ENCODE measurements at places on chromosomes 13 and 19.

DNA sequence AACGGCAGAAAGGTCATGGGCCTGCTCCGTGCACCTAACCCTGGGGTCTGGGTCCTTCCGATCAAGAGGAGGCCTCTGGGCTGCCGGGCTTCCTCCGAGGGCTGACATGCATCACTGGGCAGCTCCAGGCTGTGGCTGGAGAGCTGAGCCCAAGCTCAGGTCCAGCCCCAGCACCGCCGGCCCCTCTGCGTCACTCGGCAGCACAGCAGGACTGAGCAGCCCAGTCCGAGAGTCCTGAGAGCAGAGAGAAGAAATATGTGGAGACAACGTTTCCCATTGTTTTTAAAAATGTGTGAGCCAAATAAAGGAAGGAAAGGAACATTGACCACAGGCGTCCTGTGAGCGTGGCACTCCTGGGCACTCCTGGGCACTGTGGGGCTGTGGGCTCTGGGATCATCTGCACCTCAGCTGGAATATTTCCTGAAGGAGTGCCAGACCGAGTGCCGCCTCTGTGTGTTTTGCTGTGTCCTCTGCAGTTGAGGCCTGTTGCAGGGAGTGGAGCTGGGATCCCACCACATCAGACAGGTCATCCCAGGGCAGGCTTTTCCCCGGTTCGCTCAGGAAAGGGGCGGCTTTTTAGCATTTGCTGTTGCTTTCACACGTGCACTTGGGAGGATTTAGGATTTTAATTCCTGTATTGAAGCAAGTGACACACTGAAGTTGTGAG, 37.8 kb upstream of the TFDP1 start:
- DNase-seq, result no peak

GRCh38 chr19:55472463-55472862, 4.0 kb upstream of the ZNF628 start:
- no peak for DNase-seq

- DNase-seq, result peak; percentile 69
Measured at GRCh38 chr19:1248139-1248785, at the start of gene MIDN. Gene MIDN (plus strand): TSS chr19:1248583. CDS start chr19:1250297, 1,714 bp downstream.

DNA sequence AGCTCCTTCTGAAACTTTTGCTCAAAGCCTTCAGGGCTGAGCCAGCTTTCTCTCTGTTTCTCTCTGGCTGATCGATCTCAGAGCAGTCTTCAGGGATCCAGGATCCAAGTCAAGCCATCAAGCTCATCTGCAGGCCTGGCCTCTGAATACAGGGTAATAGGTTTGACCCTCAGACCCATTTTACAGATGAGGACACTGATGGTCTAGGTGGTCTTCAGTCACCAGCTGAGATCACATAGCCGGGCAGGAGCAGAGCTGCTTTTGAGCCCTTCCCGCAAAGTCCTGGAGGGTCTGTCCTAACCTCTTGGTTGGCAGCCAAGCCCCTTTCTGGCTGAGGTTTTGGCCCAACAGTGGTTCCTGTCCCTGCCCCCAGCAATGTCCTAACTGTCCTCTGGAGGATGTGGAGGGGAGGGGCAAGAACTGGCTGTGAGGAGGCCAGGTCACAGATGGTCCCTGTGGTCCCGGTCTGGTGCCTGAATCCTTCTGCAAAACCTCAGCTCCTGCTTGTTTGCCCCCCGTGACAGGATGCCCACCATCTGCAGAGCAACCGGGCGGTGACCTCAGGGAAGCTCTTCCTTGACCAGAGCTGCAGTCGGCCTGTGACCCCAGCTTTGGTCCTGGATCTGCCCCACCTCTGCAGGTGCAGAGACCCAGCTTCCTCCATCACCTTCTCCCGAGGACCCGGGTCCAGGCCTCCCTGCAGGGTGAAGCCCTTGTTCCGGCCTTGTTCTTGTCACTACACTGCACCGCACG, 5.8 kb upstream of the PEAK3 start:
- no peak for DNase-seq

DNA sequence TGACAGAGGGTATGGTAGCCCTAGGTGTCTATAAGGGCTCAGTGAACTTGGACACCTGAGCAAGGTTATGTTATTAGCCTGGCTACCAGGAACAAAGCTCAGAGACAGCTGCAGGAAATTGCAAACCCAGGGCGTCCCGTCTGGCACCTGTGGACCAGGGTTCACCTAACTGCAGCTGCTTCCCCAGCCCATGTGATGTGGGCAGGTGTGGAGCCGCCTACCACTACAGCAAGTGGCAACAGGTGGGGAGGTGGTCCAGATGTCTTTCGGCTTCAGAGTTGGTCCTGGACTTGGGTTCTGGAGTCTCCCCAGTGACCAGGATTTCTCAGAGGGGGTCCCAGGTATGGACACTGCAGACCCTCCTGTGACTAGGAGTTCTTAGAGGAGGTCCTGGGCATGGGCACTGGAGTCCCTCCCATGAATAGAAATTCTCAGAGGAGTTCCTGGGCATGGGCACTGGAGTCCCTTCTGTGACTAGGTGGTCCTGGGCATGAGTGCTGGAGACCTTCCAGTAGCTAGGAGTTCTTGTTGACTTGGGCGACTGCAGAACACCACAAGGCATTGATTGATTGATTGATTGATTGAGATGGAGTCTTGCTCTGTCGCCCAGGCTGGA, 25.2 kb downstream of the ACTL9 start:
- DNase-seq, result no peak

DNA sequence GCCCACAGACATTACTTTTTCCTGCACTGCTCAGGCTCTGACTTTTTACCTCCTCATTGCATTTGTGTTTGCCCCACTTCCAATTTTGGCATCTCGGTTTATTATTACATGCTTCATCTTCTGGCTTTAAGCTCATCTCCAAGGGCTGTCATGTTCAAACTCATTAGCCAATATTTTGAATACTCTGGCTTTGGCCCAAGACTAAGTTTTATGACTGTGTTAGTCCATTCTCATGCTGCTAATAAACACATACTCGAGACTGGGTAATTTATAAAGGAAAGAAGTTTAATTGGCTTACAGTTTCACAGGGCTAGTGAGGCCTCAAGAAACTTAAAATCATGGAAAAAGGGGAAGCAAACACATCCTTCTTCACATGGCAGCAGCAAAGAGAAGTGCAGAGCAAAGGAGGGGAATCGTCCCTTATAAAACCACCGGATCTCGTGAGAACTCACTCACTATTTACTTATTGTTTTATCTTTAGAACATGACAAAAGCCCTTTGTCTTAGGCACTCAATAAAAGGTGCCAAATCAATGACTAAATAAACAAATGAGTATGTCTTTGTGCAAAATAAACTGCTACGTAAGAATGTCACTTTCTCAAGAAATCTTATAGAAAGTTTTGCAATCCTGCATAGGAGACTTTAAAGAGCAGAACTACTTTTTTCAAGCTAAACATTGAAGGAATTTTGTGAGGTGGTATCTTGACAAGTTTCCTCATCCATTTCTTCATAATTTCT, 233.4 kb upstream of the SPRY2 start:
- DNase-seq, result no peak

DNA sequence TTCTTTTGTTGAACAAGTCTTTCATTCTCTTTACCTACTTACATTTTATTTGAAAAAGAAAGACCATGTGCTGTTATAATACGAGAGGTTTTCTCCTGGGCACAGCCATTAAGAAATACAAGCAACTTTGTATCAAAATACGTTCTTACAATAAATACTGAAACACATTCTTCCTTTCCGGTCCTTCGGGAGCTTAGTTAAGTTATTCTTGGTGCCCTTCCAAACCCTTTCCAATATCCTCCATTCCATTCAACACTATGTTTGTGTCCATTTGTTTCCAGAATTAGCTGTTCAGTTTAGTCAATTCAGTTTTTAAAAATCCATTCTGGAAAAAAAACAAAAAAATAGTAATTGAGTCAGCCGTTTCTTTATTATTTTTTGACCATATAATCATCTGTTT, 746.8 kb upstream of the SLC10A2 start:
- no peak for DNase-seq

- no peak for DNase-seq
Measured at GRCh38 chr13:99154064-99154463, 46.6 kb upstream of the UBAC2 start.

DNA sequence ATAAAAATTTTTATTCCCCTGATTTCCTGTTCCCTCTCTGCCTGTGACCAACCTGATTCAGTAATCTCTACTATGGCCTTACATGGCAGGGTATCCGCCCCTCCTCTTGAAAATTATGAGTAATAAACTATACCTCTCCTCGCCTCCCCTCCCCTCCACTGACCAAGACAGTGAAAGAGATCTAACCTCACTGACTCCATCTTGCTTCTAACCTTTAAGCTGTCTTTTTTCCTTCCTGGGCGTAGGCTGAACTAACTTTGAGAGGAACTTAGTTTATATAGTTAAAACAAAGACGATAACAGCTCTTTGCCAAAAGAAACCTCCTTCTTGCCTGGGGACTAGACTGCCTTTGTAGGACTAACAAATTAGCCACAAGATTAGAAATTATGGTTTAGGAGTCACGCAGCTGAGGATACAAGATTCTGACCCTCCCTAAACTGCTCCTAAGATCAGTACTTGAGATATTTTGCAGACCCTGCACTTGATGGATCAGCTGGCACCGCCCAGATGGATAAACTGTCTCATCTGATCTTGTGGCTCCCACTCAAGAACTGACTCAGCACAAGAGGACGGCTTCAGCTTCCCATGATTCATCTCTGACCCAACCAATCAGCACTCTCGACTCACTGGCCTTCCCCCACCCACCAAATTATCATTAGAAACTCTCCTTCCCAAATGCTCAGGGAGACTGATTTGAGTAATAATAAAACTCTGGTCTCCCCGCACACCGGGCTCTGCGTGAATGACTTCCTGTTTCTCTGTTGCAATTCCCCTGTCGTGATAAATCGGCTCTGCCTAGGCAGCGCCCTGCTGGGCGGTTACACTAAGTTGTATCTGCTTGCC, 187.1 kb downstream of the TDRD3 start:
- DNase-seq, result peak; percentile 4

GRCh38 chr19:2629491-2630351, 72.8 kb downstream of the GNG7 start:
- no peak for DNase-seq

DNA sequence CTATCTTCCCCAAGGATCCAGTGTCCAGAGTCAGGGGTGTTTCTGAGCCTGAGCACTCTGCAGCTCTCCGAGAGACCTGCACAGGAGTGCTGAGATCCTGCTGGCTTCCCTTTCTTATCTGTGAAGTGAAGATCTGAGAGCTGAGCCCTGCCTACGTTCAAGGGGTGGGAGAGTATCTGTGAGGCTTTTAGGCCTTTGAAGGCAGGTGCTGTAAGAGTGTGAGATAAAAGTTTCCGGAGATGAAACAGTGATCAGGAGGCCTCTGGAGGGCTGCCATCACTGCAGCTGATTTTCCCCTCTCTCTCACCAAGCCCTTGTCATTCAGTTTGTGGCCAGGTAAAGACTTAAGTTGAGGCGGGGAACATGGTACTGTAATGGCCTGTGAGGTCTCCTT, 83.1 kb downstream of the AKAP11 start:
- peak; percentile 62 for DNase-seq

GRCh38 chr13:84525865-84526264, 643.6 kb upstream of the SLITRK1 start:
- DNase-seq, result no peak

DNA sequence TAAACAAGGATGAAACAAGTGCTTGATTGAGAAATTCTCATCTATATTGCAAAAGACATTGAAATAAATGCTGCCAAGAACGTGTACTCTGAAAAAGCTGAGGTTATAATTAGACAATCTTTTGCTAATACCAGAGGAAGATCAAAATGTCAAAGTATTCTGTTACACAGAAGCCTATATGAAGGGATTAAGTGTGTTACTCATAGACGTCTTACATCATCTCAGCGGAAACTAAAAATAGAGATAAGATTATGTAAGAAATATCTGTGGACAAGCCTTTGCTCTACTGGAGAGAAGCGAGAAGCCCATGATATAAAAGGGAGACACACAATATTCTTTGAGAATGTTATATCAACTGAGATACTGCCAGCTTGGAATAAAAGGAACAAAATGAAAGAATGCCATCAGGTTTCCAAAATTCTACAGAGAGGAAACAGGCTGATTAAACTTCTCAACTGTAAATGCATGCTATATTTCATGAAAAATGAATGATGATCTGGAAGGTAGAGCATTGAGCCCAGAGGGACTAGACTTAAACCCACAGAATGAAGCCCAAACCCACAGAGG, 699.0 kb downstream of the GPC5 start:
- no peak for DNase-seq

DNA sequence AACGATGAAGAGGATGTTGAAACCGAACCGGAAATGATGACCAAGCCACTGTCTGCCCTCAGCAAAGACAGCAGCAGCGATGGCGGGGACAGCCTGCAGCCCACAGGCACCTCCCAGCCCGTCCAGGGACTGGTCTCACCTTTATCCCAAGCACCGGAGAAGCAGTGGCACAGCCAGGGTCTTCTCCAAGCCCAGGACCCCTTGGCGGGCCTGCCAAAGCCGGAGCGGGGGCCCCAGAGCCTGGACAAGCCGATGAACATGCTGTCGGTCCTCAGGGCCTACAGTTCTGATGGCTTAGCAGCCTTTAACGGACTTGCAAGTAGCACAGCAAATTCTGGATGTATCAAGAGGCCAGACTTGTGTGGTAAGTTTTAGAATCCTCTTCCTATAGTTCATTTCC, 177.0 kb downstream of the ZNF536 start:
- DNase-seq, result no peak

DNA sequence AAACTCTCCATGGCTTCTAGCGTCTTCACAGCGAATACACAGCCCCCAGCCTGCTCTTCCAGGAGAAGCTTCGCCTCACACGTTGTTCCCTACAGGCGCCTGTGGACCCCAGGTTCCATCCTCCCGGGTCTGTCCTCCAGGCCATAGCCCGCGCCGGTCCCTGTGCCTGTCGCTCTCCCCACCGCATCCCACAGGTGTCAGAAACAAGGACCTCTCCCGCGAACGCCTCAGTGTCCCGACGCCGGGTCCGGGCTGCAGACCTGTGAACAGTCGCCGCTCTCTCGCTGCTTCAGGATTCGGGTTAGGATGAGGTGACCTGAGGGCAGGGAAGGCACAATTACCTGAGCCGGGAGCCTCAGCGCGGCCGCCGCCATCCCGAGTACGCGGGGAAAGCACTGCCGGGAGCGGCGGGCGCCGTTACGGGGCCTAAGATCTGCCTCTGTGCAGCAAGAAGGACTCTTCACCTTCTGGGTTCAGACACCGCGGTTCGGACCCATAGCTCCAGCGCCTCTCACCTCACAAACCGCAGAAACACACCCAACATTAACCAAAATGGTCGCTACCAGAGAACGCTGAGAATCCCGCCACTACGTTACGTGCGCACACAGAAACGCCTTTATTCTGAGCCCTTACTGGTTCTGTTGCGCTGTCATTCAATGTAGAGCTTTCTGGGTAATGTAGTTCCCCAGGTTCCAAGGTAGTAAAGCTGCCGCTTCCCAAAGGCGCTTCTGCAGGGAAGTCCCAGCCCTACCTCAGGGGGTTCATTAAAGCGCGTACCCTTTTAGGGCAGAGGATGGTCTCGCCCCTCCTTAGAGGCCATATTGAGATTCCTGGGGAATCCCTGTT, at the start of gene ZNF418:
Gene ZNF418, minus strand, starts transcription at position 583 of the 846 bp plus-strand sequence. CDS start 1,580 bp downstream, outside the sequence.
- DNase-seq, result peak; percentile 34

DNA sequence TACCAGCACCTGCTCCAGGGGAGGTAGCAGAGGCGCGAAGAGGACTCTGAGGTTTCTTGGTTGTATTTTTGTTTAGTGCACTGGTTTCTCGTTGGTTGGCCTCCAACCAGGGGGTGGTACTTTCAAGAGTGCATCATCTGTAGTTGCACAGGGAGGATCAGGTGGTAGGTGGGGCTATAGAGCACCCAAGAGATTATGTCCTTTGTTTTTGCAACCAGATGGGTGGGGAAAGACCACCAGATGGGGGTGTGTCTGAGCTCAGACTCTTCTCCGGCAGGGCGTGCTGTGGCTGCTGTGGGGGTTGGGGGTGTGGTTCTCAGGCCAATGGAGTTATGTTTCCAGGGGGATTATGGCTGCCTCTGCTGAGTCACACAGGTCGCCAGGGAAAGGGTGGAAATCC, 254.4 kb upstream of the KLF12 start:
- DNase-seq, result no peak

- peak; percentile 10 for DNase-seq
Measured at GRCh38 chr13:108496362-108497210, 132.8 kb upstream of the MYO16 start.

Measured in activated naive CD4-positive, alpha-beta T cell treated with Interleukin-2 at 50 U/mL for 16 hours (primary cell).